ENCODE measurements at places on chromosomes 5 and 9. TPM values are rescaled to one million over a fixed set of nuclear protein-coding genes. Genes with fewer than 3 reads are reported as not detected.

- DNase-seq: no peak
Observed at GRCh38 chr5:53476531-53477480, 3.6 kb upstream of the FST start.

DNA sequence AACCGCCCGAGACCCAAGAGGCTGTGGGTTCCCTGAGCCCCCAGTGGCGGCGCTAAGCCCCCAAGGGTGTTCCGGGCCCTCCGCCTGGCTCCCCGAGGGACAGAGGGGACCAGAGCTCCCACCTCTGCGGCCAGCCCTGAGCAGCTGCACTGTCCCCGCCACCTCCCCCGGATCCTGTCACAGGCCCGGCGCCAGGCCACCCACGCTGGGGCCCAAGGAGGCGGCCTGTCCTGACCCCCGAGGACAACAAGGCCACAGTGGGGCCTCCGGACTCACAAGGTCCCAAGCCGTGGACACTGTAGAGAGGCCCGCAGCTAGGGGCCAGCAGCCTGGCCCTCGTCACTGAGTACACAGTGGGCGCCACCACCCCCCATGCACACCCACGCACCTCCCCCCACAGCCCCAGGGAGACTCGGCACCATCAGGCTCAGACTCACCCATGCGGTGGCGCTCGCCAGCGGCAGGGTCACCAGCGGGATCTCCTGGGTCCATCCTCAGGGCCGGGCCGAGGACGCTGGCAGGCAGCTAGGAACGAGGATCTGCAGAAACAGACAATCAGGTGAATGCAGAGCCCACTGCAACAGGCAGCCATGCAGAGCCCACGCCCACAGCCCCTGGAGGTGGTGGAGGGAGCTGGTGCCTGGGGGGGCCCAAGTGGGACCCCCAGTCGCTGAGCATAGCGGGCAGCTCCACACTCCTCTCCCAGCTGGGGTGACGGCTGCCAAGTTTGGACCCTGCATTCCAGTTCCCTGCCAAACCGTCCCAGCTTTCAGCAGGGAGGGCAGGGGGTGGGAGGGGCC lies 27.9 kb downstream of the EXD3 start:
- no peak for DNase-seq

RIC1 gene
- 68.6 TPM for total RNA-seq

BTNL9 gene
- total RNA-seq: not detected

DNA sequence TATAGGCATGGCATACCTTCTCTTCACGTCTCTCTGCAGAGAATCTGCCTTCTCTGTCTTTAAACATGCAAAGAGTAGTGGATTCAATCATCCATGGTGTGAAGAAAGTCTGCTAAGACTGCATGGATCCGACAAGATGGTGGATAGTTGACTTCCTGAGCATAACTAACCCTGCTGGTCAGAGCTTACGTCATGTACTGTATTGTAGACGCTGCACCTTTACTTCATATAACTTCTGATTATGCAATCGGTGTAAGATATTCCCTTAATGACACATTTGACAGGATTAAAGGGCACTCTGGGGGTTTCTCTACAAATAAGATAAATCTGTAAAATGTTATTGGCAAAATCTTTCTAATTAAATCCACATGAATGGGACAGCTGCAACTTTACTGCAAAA lies 240.3 kb upstream of the NREP start:
- DNase-seq: peak; percentile 93

DNA sequence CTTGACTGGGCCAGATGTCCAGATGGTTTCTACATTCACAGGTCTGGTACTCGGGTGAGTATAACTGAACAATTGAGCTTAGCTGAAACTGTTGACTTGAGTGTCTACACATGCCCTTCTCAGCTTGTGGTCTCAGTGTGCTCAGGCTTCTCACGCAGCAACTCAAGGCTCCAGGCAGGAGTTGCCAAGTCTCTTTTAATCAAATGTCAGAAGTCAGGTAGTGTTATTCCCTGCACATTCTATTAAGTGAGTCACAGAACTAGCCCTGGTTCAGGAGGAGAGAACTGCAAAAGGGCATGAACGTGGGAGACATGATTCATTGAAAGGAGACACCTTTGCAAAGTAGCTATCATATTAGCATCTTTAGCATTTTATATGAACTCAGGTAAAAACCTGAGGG lies 199.3 kb upstream of the ACTBL2 start:
- DNase-seq: peak; percentile 55

DNA sequence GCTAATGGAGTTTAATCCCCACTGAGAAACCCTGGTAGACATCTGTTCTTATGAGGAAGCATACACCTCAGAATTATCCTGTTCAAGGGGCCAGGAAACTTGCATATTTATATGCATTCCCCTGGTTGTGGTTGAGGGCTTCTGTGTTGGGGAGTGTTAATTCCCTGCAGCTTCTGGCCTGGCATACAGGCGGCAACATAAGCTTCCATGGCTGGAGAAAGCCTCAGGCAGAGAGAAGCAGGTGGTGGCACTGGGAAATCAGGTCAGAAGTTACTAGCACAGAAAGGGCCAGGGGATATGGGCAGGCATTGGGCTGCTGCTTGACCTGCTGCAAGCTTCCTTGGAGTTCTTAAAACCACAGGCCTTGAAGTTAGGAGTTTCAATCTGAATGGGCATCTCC lies 166.1 kb upstream of the SEMA6A start:
- DNase-seq: no peak

Data from IMR-90 (cell line).